ENCODE measurements at places on chromosomes 12 and 14.

- DNase-seq: no peak
These were observed 378.1 kb downstream of the AACS start for GRCh38 chr12:125443341-125443740.

DNA sequence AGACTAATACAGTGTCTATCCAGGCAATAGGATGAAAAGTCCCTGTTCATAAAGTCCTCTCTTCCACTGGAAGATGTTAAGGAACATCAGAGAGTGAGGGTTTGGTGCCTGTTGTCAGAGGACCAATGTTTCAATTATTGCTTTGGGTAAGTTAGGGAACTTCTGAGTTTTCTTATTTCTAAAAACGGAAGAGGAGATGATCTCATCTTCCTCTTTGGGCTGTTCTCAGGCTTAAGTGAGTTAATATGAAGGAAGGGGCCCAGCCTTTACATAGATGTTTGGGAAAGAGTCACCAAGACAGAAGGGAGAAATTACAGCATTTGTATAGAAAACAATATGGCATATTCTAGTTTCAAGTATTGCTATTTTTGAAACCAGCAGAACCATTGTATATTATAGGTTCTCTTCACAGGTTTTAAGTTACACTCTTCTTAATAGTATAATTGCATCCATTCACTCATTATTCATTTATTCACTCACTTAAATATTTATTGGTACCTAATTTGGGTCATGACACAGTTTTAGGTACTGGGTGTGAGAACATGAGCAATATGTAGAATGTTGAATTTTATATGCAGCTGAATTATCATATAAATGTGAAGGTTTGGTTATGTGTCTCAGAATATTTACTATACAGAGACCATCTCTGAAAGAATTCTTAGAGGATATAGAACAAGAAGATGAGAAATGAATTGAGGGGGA, 68.5 kb upstream of the LRIG3 start:
- no peak for DNase-seq

- DNase-seq: no peak
These were observed 60.9 kb upstream of the FUT8 start for GRCh38 chr14:65351493-65352194.

DNA sequence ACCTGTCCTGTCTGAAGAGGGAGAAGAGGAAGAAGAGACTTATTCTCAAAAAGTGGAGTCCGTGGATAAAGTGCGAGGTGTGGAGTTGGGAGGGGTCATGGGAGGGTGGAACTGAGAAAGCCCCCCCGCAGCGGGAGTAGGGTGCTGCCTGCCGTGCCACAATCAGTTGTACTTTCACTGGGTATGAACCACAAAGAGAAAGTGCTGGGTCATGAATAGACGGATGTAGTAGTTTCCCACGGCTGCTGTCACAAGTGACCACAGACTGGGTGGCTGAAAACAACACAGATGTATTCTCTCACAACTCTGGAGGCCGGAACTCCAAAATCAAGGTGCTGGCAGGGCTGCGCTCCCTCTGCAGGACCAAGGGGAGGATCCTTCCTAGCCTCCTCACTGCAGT, 5.5 kb downstream of the DNAH10 start:
- DNase-seq: peak; percentile 44

- no peak for DNase-seq
These were observed 357 bp downstream of the HOMEZ start for GRCh38 chr14:23285530-23286019.

DNA sequence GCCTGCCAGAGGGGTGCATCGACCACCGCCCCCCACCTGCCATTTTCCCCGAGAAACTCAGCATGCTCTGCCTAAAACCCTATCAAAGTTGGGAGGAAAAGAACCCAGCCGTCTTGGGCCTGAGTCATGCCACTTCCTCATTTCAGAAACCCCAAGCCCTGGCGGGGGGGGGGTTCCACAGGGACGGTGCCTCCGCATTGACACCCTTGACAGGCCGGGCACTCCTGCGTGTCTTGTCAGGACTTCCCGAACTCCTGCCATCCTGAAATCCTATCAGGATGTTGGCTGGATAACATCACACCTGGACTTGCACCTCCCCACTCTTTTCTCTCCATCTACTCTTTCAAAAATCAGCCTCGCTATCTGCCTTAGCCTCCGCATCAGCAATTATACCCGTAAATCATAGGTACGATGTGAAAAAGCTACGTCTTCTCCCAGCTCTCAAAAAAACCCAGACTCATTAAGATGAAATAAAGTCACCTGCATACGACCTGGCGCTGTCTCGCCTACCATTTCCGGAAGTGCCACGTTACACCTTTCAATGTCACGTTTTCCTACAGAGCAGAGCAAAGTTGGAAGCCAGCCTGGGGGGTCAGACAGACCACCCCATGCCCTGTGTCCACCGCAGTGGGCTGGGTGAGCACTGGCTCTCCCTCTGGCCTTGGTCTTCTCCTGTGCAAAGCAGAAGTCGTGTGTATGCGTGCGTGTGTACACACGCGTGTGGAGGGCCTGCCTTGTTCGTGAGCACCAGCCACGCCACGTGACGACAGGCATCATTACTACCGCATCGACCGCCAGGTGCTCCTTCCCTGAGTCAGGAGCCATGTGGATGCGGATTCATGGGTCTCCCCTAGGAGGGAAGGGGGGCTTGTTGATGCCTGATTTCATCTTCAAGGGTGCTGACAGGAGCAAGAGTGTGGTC, 96.7 kb downstream of the RFLNA start:
- peak; percentile 40 for DNase-seq

- DNase-seq: no peak
These were observed 153.3 kb downstream of the SLCO1B3 start for GRCh38 chr12:20963762-20964161.

DNA sequence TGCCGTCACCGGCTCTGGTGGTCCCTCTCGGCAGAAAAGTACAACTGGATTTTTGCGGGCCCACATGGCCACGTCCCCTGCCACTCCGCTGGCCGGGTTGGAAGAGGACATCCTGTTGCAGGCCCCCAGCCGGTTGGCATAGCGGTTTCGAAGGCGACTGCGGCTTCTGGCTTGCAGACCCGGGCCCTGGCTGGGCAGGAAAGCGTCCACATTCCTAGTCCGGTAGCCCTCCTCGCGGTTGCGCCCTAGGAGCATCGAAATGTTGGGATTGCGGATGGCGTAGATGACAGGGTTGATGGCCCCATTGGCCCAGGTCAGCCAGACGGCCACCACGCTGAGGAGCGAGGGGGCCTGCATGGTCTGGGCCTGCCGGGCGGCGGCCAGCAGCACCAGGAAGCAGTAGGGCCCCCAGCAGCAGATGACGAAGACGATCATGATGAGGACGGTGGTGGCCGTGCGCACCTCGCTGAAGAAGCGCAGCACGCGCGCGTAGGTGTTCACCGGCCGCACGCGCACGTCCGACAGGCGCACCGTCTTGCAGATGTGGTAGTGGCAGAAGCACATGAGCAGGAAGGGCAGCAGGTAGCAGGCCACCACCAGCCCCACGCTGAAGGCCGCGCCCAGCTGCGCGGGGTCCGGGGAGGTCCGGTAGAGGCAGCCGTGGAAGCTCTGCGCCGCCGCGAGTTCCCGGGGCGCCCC, 1.2 kb downstream of the GPR135 start:
- no peak for DNase-seq

DNA sequence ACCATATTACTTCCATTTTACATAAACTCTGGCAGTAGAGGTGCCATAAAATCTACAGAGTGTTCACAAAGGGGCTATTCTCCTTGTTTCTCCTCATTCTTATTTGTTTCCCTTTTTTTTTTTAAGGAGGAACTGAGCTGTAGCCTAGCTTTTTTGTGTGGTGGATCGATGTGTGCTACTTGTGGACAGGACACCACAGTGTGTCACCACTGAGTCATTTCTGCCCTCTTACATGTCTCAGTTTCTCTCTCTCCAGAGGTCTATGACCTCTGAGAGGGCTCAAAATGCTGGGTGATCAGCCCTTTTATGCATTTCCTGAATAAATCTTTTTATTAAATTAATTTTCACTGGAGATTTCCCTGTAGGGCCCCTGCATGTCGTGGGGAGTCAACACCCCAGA, 370.2 kb downstream of the ADGRD1 start:
- DNase-seq: peak; percentile 2

GRCh38 chr12:85835426-85836196, 598 bp downstream of the RASSF9 start:
- DNase-seq: no peak

DNA sequence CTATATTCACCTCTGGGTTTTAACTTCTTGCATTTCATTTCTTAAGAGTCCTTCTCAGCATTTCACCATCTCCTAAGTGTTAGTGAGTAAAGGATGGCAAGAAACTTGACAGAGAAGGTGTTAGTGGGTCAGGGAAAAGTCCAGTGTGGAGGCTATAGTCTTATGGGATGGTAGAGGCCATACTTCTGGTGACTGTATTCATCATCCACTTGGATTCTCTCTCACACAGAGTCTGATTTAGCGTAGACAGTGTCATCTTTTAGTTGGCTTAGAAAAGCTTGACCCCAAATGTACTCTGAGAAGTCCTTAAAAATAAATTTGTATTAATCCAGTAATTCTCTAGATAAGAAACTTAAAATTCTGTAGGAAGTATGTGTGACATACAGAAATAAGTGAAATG, 232.4 kb upstream of the FBXO33 start:
- no peak for DNase-seq

- DNase-seq: no peak
These were observed 48.0 kb downstream of the TSPAN8 start for GRCh38 chr12:71109834-71110233.

- DNase-seq: no peak
These were observed 31.0 kb upstream of the RD3L start for GRCh38 chr14:103973354-103973753.

DNA sequence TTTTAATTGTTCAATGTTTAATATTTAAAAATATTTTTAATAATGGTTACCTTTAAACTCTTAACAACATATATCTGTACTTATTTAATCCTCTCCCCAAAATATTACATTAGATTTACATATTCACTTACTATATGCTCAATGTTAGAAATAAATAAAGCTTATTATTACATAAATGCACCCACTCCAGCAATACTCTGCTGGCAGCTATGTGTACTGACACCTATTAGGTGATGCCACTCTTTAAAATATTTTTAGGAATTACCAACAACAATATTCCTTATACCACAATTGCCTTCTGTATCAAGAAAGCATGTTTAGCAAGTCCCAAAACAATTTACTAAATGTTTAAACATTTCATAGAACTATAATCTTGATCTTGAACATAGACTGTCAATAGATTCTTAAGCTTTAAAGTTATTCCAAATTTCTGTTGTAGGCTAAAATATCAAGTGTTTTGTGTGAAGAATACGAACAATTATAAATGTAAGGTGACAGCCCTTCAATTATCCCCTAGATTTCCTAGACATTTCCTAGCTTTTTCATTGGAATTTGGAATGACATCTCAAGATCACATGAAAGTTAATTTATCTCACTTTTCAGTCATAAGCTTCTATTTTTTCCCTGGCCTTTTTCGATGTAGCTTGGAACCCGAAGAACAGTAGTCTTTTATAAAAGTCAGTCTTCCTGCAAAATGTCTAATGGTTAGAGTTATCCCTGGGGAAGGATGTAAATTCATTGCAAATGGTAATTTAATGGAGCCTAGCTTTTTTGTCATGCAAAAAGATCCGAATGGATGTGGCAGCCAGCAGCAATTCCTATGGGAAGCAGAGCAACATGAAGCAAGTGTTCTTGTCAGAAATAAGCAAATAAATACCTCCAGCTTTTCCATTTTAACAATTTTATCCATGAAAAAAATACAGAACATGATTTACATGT, 907.5 kb upstream of the ATXN7L3B start:
- DNase-seq: no peak

- no peak for DNase-seq
These were observed 8.3 kb upstream of the MTA1 start for GRCh38 chr14:105411017-105411941.

DNA sequence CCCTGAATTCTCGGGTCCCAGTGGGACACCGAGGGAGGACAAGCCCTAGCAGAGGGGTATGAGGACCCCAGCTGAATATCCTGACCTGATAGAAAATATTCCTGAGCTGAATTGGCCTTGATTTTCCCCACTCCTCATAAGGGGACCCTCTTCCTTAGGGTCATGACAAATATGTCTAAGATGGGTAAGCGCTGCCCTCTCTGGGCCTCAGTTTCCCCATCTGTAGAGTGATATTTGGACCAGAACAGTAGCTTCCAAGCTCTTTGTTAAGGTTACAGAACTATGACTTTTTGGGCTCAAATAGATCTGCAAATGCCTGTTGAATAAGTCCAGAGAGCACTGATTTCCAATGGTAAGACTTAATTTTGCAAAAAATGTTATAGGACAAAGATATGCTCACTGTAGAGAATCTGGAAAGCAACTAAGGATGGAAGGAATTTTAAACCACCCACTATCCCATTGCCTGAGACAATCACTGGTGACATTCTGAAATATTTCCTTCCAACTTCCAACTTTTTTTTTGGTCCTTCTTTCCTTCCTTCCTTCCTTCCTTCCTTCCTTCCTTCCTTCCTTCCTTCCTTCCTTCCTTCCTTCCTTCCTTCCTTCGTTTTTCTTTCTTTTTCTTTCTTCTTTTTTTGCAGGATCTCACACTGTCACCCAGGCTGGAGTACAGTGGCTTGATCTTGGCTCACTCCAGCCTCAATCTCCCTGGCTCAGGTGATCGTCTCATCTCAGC, 32.0 kb downstream of the MYL2 start:
- DNase-seq: no peak

DNA sequence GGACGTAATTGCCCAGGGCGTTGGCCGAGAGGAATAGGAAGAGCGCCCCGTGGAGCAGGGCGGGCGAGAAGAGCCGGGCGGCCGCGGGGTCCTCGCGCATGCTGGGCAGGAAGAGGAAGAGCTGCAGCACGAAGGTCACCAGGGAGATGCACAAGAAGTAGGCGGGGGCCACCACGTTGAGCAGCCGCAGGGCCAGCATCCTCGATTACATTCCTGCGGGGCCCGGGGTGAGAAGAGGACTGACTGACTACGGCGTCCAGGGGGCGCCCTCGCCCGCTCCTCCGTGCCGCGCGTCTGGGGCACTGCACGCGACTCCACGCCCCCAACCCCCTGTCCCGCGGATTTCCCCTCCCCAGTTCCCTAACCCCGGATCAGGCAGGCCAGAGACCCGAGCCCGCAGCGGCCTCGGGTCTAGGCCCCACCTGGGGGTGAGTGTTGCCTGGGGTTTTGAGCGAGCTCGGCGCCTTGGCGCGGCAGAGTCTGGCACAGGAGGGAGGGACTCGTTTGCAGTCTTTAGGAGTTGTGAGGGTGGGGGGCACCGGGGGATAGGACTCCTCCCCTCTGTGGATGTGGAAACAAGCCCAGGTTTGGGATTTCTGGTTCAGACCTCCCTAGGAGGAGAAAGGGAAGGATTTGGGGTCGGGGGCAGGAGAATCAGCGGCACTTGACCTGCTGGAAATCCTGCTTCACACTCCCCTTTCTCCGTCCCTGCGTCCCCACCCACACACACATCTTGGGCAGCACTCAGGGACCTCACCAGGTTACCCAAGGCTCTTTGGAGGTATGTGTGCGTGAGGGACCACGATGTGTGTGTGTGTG, 1.8 kb downstream of the ZDHHC22 start:
- DNase-seq: peak; percentile 55

DNA sequence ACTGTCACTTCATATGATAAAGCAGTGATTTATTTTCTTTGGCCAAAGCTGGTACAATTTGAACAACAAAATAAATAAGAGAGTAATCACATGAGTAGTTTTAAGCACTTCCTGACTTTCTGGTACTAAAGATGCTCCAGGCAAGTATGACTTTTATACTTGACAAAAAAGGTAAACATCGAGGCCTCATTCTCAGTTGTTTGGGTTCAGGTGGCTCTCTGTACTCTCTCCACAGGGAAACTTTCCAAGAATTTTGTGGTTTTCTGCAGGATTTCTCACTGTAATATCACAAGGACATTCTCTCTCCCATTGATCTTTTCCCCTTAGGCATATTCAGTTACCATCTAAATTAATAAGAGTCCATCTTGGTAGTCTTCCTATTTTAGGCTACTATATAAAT, 26.6 kb upstream of the KCNC2 start:
- no peak for DNase-seq

- no peak for DNase-seq
These were observed 420.6 kb downstream of the RAD51B start for GRCh38 chr14:68239988-68240771.
